ENCODE measurements at places on chromosomes 1 and 21.

- DNase-seq, result no peak
Observed at GRCh38 chr1:172826096-172826741, 167.3 kb downstream of the FASLG start.

- no peak for DNase-seq
Observed at GRCh38 chr1:76843821-76844464, 23.3 kb upstream of the ST6GALNAC5 start.

DNA sequence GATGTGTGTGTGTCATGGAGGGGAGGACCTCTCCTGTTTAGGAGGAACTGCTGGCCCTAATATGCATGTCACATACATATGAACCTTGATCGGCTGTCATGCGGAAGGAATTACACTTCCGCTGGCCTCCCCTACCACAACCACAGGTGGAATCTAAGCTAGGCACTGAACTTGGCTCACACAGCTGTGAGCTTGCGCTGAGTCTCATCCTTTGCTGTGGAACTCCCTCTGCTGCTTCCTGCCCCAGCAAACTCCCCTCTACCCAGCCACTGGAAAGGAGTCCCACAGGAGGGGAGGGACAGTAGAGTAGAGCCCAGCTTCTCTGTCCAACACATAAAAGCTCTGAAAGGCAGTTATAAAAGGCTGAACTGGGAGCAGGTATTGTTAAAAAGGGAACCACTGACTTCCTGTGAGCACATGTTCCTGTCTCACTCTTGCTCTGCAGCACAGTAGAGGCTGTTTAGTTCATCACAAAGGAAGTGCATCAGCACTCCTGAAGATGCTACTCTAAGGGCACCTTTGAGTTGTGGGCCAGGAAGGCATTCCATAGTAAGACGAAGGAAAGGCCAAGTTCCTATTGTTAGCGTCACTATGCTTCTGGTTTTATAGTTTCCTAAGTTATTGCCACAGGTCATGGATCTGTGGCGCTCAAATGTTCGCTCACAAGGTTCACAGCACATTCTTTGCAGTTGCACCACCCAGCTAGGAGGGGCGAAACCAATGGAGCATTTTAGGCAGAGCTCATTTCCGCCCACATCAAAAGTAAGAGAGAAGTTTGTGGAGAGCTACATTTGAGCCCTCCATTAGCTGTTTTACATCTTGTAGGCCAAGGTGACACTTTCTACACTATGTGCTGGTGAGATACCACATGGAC lies 17.7 kb upstream of the PTPRC start:
- peak; percentile 82 for DNase-seq

DNA sequence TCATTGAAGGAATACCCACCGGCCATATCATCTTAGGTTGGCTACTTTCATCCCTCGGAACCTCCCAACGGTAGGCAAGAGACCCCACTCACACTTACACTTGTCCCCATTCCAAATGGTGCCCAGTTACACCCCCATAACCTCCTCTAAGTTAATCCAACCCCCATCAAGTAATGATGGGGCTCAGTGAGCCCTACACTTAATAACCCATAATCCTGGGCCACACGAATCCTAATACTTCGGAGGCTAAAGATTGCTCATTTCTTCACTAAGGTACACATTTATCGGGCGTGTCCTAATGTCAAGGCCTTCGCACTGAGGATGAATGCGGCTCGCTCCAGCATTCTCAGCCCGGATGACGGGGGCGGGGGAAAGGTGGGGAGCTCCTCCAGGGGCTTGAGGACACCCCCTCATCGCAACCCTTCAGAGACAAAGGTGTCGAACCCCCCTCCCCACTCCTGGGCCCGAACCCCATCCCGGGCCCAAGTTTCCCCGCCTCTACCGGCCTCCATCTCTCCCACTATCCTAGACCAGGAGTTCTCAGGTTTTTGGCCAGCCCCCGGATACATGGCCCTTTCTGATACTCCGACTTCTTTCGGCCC lies 435 bp downstream of the ILF2 start:
- DNase-seq, result no peak

GRCh38 chr1:24948079-24948827 lies 18.2 kb upstream of the RUNX3 start:
- no peak for DNase-seq

DNA sequence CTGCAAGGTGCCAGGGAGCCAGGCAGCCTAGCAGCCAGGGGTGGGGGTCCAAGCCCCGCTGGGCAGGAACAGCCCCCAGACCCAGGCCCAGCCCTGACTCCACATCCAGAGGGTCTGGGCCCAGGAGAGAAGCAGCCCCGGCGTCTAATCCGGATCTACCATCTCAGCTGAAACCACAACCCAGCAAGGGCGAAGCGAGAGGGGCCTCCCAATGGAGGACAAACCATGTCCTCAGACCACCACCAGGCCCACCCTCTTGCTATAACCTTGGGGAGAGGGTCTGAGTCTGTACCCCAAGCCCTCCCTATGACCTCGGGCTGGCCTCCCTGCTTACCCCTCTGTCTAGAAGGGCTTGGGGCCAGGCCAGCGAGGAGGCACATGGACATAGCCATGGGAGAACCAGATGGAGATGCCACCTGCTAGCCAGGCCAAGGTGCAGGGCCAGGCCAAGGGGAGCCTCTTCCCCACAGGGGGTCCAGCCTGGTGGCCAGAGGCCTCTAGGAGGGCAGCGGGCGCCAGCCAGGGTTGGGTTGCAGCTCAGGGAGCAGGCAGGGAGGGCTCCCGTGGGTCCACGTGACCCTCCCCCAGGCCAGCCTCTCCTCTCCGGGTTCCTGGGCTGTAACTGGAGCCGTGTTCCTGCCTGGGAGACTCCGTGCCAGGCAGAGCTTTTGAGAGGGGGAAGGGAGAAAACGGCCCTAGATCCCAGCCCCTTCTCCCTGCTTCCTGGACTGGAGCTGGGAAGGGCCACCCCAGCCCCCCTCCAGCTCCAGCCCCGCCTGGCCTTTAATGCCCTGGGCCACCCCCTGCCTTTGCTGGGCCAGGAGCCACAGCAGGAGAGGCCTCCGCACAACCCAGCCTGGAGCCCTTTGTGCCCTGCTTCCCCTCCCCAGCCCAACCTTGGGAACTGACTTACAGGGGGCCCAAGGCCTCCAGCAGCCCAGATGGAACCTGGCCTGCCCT lies 2.5 kb downstream of the WNT9A start:
- DNase-seq, result peak; percentile 14

Measured in activated T-cell treated with anti-CD3 and anti-CD28 coated beads, Interleukin-2, amount 50 U/mL, for 48 hours (primary cell).